MCF 10A (cell line): ENCODE measurements at places on chromosomes 2 and 18.

GRCh38 chr18:46946656-46947282 lies 29.4 kb downstream of the KATNAL2 start:
- no peak for DNase-seq

DNA sequence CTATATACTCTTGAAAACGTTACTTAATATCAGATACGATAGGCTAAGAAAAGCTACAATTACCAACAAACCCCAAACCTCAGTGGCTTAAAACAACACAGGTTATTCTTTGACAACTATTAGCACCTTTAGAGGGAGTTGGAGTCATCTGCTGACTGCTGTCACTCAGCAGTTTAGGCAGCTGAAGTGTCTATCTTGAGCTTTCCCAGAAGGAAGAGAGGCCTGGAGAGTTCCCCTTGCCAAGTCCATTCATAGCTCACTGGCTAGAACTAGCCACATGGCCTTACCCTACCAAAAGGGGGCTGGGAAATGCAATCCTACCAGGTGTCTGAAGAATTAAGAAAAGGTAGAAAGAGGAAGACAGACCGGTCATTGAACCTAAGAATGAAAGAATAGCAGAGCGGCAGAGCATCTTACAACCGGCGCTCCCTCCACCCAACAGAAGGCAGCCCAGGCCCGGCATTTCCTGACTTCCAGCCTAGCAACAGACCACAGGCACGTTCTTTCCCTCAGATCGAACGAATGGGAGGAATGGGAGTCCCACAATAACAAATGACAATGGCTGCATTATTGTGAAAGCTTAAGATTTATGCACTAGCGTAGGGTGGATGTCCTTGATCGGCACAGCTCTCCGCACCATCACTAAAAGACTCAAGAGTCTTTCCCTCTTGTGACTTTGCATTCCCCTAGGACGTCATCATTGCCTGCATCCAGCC lies 211.2 kb upstream of the CTAGE1 start:
- DNase-seq = no peak

DNA sequence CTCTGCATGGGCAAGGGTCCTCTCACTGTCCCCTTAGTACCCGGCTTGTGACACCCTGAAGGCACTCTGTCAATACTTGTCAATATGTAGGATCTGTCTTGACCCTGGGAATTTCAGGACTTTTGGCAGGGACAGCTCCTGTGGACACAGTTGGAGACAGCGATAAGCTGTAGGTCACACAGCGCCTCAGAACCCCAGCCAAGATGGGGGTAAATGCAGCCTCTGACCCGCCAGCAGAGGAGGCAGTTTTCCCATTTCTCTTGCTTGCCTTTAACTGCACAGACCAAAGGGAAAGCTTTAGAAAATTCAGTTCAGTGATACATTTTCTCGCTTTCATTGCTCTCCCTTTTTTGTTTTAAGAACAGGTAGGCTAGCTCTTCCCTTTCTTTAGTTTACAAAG lies 54.8 kb upstream of the KLHL29 start:
- DNase-seq = peak; percentile 38

GRCh38 chr18:332721-333510 lies 65.1 kb upstream of the THOC1 start:
- no peak for DNase-seq

- no peak for DNase-seq
These were observed 18.8 kb downstream of the TACR1 start for GRCh38 chr2:75180476-75180875.

- no peak for DNase-seq
These were observed 302.9 kb upstream of the ERBB4 start for GRCh38 chr2:212841460-212841859.

DNA sequence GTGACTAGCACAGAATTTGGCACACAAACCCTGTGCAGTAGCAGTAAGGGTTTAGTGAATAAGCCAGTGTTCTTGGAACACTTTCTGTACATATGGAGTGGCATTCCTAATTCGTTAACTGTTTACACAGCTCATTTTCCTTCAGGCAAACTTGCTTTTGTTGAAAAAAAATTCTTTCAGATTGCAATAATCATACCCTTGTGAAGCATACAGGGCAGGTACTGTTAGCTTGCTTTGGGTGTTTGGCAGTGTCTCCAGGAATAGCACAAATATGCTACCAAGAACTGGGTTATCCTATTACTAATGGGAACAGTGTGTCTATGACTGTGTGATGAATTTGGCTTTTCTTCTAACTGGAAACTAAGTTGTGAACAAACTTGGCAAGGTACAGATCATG lies 33.4 kb downstream of the UGP2 start:
- peak; percentile 35 for DNase-seq

GRCh38 chr2:181985632-181986205 lies at the start of gene PPP1R1C:
TSS of gene PPP1R1C (plus strand) at chr2:181985853. CDS start at chr2:181986111, 258 bp downstream.
- no peak for DNase-seq

DNA sequence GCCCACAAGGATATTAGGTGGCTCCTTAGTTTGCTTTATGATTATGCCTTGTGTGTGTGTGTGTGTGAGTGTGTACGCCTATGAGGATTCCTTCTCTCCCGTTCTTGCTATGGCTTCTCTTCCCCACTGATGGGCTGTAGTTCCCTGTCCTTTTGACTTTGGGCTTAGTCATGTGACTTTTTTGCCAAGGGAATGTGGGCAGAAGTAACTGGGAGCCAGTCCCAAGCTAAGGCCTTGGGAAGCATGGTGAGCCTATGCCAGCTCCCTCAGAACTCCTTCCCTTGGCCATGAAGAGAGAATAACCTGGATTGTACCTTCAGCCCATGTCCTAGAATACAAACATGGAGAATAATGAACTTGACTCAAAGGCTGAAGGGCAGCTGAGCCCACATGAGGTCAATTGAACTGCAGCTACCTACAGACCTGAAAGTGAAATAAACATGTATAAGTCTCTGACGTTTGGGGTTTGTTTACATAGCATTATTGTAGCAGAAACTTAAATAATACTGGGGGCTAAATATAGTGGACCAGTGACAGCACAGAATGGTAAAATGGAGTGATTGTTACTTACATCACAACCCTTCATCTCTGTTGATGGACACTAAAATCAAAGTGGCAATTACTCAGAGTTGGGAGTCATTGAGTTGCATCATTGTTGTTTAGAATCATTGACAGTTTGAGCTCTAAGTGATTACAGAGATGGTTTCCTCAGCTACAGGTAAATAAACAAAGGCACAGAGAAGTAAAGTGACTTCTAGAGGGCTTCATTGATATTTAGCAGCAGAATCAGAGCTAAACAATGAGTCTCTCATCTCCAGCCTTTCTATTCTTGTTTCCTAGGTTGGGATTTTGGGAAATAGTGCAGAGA lies 15.3 kb upstream of the IL36G start:
- DNase-seq = no peak

DNA sequence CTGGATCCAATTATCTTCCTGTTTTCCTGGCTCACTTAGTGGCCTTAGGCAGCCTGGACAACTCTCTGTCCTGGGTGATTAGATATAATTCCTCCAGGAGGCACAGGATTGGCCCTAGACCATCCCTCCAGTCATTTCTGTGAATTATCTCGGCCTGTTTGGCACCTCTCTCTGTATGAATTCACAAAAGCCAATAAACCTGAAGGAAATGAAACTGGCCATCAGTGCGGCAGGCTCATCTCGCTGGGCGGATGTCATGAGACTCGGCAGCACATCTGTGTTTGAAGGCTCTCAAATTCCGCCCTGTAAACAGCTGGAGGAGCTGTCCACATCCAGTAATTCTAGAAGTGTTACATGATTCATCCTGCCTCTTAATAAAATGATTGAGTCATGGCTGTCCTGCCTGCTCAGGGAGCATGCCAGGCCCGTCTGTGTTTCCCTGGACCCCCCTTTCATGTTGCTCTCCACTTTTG lies 38.6 kb downstream of the ACOXL start:
- peak; percentile 52 for DNase-seq

DNA sequence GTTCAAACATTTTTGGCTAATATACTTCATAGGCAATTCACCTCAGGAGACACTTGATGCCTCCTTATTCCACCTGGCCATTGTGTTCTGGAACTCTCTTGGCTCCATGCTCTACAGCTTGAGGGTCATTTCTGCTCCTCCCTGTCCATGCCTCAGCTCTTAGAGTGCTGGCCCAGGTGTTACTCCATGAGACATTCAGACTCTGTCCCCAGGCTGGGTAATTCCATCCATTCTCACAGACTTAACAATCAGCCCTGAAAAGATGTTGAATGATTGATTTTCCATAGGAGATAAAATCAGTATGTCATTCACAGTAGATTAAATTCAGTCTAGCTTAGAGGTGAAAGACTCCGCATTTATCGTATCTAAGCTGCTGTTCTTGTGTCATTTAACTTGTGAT lies 168.6 kb upstream of the CWC22 start:
- DNase-seq = no peak
